ENCODE measurements at places on chromosomes 4 and X.

DNA sequence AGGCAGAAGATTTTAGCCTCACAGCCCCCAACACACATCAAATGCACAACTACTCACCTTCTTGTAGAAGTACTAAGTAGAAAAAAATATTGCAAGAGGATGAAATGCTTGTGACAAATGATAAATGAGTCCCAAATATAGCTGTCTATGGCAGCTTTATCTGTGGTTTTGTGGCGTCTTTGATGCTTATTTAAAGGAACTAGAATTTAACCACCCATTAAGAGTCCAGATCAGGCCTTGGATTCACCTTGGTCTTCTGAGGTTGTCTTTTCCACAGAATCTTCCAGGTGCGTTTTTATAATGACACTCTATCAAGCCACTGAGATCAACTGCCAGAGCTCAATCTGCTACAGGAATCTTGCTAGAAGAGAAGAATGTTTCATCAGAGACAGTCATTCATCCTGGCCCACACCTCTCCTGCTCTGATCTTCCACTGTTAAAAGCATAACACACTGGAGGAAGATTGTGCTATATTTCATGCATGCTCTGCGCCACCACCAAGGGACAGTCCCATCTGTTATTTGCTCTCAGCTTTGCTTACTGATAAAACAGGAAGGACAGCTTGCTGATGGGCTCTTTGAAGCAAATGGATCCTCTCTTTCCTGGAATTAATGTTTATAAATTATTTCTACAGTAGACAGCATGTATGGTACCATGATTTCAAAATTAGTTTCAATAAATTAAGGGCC, 144.1 kb downstream of the SLC7A11 start:
- DNase-seq = no peak

DNA sequence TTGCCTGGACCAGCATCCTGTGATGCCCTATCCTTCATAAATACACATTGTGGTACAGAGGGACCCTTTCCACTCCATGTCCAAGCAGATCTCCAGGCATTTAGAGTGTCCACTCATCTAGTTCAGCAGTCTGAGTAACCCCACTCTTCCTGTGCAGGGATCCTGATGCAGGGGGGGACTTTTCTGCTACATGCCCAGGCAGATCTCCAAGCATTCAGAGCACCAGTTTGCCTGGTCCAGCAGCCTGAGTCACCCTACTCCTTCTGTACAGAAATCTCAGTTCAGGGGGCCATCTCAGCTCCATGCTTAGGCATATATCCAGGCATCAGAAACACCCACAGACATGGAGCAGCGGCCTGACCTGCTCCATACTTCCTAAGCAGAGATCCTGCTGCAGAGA, 1089.8 kb downstream of the FAT4 start:
- no peak for DNase-seq

DNA sequence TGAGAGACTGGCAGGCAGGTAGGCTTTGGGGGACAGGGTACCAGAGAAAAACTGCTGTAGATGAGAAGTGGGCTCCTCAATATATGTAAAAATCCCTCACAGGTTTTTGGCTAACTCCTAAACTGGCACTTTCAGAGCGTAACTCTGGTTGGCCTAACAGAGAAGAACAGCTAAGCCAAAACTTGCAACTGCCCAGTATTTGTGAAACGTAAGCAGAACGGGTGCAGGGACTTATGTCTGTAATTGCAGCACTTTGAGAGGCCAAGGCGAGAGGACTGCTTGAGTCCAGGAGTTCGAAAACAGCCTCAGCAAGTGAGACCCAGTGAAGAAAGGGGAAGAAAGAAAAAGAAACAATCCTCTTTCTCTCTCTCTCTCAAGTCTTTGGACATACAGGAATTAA, 25.0 kb downstream of the EIF4E start:
- DNase-seq = no peak

DNA sequence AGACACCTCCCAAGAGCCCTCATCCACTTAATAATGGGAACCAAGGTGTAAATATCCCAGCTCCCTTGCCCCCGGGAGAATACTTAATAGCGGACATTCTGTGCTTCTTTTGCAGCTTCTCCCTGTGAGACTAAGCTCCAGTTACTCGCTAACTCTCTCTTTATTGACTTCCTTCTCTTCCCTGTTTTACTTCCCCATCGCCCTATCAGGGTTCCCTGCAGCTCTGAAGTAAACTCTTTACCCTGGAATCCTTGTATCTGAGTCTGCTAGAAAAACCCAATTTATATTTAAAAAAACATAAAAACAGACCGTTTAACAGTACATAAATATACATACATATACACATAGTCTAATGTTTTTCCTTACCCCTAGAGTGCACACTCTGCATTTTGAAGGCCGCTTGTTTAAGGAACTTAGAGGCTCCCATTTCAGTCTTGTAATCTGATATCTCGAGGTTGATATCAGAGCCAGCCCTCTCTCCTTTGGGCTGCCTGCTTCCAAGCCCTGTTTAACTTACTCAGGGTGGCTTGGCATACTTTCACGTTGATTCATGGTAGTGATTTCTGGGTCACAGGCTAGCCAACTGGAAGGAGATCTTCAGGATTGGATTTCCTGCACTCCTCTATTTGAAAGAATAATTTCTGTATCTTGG, 177.4 kb upstream of the SCML1 start:
- DNase-seq = no peak

DNA sequence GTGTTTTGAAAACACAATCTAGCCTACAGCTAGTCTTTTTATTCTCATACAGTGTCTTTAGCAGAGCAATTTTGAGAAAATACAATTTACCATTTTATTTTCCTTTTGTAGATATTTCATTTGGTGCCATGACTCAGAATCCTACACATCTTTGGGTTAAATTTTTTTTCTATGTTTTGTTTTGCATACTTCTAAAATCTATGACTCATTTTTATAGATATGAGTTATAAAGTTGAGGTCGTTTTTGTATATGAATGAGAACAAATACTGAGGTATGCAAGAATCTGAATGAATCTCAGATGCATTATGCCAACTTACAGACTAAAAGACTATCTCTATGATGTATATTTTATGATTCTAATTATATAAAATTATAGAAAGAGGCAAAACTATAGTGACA, 206.5 kb upstream of the ANXA10 start:
- DNase-seq = no peak

GRCh38 chr4:137310593-137311490, 221.5 kb downstream of the PCDH18 start:
- DNase-seq = no peak

DNA sequence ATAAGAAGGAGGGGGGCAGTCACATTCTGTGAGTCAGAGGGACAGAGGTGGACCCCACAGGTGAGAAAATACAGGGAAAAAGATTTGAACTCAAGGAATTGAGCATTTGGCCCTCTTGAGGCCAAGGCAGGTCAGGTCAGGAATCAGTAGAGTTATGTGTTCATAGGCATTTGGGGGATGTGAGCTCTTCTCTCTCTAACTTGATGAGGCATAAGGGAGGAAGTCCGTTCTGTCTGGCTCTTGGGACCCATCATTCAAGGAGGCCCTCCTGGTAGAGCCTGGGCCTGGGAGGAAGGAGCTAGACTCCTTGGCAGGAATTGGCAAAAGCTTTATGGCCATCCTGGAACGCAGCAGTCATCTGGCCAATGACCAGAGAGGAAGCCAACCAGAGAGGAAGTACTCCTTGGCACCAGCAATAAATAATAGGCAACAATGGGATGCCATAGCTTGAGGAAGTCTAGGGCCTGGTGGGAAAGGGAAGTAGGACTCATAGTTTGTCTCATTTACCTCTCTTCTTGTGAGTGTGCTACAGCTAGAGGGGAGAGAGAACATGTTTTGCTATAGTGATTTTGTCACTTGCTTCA, 53.0 kb downstream of the MSN start:
- DNase-seq = no peak

DNA sequence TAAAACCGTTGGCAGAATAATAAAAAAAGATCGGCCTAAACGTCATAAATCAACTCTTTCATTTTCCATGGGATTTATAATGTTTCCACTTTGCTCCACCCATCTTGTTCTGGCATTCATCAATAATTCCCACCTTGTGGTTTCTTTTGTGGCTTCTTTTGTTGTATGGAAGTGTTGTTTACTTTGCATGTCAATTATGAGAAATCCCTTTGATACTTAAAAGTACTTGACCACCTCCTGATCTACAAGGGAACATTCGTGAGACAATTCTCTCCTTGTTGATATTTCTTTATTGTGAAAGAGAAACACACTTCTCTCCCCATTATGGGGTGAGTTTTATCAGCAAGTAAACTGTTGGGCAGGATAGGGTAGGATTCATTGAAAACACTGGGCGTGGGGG, 2.8 kb downstream of the AMELX start:
- no peak for DNase-seq

DNA sequence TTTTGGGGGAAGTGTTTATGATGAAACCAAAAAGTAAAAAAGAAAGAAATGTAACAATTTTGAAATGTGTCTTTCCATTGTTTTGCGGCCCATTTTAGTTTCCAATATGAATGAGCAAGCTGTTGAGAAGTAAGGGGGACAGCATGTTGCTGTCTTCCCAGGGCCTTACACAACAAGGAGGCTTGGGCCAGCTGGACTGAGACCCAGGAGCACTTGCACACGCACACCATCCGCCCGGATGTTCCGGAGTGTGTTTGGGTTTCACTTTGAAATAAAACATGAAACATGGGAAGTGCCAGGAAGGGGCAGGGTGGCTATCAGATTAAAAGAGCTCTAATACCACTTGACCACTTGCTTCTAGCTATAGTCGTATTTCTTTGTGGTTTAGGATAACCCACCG, 144.4 kb downstream of the NHS start:
- no peak for DNase-seq

GRCh38 chr4:10260777-10261176, 144.2 kb upstream of the WDR1 start:
- DNase-seq = no peak

GRCh38 chrX:149313871-149314371, 191.2 kb downstream of the IDS start:
- no peak for DNase-seq

DNA sequence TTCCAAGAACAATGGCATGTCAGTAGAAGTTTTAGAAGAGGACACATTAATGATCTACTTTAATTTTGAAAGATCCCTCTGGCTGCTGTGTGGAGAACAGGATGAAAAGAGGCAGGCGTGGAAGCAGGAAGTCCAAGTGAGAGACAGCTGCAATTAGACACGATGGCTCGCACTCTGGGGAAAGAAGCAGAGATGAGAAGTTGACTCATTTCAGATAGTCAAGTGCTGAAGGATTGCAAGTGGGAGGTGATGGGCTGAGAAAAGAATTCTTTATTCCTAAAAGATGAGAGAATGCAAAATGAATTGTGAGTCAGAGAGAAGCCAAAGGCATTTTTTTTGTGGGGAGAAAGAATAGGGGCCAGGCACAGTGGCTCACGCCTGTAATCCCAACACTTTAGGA, 16.5 kb downstream of the RXFP1 start:
- DNase-seq = no peak

- DNase-seq = no peak
Measured at GRCh38 chr4:97656044-97656720, 487.1 kb downstream of the STPG2 start.

DNA sequence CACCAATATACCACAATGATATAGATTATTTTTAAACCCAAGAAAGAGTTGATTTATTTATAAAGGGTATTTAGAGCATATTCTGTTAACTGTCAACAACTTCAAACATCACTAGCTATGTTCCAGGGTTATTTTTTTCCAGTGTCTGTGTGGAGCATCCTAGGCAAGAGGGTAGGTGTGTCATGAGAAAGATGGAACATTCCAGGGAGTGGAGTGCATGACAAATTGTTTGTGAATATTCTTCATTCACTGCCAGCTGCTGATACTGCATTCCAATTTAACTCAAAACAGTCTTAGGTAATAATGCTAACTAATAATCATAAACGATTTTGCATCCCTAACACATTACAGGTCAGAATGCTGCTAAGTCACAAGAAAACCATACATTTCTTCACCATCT, 148.7 kb upstream of the RASGEF1B start:
- no peak for DNase-seq

- DNase-seq = no peak
Measured at GRCh38 chr4:6047130-6047673, 29.0 kb upstream of the C4orf50 start.

DNA sequence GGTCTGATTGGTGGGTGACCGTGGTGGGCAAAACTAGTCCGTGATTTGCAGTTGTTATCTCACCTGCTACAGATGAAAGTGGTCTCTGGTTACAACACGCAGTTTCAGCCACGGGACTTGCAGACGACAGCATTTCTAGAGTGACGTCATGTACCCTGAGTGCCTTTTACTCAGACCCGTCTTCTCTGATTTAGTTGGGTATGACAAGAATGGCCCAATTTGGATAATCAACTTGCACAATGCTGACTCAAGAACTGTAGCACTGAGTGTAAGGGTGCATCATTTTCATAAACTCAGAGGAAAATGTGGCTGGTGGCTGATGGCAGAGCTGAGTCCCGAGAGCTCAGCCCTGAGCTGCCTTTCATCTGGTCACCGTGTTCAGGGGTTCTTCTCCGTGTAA, 281.4 kb upstream of the FRG1 start:
- DNase-seq = no peak

DNA sequence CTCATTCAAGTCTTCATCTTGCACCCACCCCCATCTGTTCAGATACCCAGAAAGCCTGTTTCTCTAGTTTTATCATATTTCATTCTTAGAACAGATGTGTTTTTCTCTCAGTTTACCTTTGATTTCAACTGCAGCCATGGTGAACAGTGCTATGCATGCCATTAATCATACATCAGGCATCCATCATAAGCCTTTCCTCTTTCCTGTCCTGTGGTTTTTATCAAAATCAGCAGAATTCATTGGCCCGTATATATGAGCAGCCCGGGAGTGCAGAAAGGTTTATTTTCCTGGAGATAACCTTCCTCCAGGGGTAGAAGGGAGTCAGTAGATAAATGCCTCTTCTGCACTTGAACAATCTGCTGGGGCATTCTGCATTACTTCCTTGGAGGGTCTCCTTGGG, 65.7 kb downstream of the IL21 start:
- no peak for DNase-seq

DNA sequence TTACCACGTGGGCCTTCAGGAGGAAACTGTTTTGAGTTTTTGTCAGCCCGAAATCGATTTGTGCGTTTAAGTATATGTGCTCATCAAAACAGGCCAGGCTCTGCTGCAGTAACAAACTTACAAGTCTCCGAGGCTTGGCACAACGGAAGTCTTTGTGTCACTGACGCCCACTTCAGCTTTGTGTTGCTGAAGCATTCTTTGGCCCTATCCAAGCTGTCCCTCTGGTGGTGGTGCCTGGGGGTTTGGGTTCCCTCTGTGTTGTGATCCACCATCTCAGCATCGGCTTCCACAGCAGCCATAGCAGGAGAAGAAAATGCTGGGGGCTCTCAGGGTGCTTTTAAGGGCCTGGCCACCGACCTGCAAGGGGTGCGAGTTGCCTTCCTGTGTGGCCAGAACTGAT, 176.4 kb downstream of the PTTG2 start:
- DNase-seq = no peak

GRCh38 chr4:80420638-80421037, 85.1 kb downstream of the CFAP299 start:
- DNase-seq = no peak

DNA sequence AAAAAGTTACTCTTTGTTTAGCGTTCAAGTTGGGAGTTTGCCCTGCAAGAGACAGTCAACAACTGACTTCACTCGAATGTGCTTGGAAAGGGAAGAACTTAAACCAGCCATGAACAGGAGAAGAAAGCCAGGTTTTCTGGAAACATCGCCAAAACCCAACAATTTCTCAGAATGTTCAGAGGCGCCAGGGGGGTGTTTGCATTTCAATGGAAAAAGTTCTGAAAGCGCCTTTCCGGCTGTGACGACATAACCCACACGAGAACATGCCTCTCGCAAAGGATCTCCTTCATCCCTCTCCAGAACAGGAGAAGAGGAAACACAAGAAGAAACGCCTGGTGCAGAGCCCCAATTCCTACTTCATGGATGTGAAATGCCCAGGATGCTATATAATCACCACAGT, 78.1 kb upstream of the ADGRA3 start:
- no peak for DNase-seq
